CD4-positive, alpha-beta T cell treated with Interleukin-10 for 1 hour (primary cell): ENCODE measurements at places on chromosomes 2 and 18.

DNA sequence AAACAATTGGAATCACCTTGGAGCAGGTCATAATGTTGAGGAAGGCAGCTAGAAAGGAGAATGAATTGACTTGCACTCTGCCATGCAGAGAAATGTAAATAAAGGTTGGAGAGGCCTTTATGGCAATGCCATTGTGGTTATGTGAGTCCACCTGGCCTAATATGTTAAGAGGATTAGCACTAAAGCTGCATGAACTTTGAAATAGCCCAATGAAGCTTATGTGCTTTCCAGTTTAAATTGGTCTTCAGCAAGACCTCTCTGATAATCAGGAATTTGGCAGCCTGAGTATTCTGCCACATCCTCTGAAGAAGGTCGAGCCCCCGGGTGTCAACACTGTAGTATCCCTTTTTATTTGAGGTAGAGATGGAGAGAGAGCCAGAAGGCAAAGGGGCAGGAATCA lies 464.9 kb downstream of the CDH2 start:
- DNase-seq: no peak

- no peak for DNase-seq
These were observed at the start of gene EMILIN1 for GRCh38 chr2:27078267-27079194. Gene EMILIN1, plus strand, starts transcription at chr2:27078615. Its CDS starts 451 bp downstream, at chr2:27079066.

- no peak for DNase-seq
These were observed 152.9 kb downstream of the PXDN start for GRCh38 chr2:1591461-1591770.

DNA sequence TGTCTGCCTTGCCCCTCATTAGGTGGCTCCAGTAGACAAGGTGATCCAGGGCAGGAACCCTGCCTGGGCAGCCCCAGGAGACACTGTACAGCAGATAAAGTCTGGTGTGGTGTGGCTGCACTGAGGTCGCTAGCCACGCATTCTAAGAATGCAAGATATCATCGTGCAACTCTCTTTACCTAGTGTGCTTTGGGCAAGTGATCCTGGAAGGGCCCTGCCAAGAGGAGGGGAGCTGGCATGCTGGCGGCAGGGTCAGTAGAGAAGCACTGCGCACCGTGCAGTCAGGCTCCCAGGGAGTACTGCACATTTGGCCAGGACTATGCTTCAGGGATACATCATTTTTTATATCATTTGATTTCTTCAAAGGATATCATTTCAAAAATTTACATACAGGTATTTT lies 195.3 kb upstream of the SMAD2 start:
- DNase-seq: no peak

- no peak for DNase-seq
These were observed 105.8 kb upstream of the SPOPL start for GRCh38 chr2:138395565-138396306.

- peak; percentile 13 for DNase-seq
These were observed 1.4 kb downstream of the NEDD4L start for GRCh38 chr18:58045242-58046092.
